ENCODE measurements at places on chromosomes 6 and 20.

- DNase-seq = no peak
These were observed 917 bp upstream of the TEAD3 start for GRCh38 chr6:35497571-35498421.

- DNase-seq = no peak
These were observed 918.0 kb downstream of the TFAP2A start for GRCh38 chr6:9496837-9497236.

GRCh38 chr6:38320358-38320757, 319.4 kb downstream of the BTBD9 start:
- no peak for DNase-seq

DNA sequence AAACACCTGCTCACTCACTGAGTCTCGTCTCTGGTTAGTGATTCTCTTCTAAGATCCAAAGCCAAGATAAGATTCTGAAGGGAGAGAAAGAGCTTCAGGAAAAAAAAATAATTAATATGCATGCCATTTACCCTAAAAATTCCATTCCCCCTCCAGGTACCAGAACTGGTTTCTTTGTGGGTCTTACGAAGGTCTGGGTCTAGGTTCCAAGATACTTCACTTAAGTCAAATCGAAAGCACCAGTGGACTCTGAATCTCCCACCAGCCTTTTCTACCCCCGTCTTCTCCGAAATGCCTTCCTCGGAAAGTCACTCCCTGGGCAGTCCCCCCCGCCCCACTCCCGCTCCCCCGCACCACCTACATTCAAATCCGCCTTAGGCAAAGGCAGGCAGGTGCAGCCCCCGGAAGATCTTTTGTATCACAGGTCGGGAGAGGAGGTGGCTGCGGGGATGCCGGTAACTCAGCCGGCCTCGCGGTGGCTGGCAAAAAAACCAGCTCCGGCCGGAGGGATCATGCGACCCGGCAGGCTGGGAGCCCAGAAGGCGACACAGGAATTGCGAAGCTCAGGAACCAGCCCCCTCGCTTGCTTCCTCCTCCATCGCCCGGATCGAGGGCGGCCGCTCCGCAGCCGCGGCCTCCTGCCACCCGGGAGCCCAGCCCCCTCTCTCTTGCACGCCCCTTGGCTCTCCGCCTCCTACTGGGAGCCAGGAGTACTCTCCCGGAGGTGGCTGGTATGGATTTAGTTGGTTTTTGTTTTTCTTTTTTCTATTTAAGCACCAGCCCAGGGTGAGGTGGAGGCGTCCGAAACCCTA, at the start of gene BCL2L1:
BCL2L1 (minus strand) TSS at position 612 of the 812 bp plus-strand sequence. CDS start 650 bp downstream, outside the sequence.
- peak; percentile 84 for DNase-seq

DNA sequence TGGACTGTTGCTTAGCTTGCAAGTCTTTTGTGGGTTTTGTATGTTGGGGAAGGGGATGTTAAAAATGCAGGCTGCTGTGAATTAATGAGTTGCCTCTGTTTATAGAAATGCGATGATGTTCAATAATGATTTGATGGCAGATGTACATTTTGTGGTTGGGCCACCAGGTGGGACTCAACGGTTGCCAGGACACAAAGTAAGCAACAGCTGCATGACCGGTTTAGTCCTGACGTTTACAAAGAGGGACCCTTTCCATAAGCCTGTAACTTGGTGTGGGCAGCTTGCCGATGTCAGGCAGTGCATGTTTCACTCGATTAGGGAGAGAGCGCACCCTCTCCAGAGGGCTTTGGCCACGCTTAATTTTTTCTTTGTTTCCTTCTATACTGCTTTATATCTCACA, 1.3 kb downstream of the BTBD3 start:
- no peak for DNase-seq

- no peak for DNase-seq
These were observed 14.1 kb upstream of the ZSCAN12 start for GRCh38 chr6:28413681-28414080.

DNA sequence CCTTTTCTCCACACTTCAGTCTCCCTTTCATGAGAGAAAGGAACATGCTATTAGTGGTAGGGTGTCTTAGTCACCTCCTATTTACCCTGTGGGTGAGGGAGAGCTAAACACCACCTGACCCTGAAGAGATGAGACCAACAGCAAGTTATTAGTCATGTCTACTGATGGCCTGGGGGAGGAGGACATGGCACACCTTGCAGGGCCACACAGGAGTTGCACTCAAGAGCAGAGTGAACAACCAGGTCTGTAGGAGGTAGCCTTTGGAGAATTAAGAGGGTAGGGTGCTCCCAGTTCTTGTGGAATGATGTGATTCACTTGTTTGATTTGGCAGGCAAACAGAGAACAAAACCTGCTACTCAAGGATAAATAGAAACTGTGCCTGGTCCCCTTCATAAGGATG, 82.7 kb upstream of the FABP7 start:
- DNase-seq = no peak

GRCh38 chr6:85473748-85474147, 23.9 kb downstream of the NT5E start:
- DNase-seq = no peak

DNA sequence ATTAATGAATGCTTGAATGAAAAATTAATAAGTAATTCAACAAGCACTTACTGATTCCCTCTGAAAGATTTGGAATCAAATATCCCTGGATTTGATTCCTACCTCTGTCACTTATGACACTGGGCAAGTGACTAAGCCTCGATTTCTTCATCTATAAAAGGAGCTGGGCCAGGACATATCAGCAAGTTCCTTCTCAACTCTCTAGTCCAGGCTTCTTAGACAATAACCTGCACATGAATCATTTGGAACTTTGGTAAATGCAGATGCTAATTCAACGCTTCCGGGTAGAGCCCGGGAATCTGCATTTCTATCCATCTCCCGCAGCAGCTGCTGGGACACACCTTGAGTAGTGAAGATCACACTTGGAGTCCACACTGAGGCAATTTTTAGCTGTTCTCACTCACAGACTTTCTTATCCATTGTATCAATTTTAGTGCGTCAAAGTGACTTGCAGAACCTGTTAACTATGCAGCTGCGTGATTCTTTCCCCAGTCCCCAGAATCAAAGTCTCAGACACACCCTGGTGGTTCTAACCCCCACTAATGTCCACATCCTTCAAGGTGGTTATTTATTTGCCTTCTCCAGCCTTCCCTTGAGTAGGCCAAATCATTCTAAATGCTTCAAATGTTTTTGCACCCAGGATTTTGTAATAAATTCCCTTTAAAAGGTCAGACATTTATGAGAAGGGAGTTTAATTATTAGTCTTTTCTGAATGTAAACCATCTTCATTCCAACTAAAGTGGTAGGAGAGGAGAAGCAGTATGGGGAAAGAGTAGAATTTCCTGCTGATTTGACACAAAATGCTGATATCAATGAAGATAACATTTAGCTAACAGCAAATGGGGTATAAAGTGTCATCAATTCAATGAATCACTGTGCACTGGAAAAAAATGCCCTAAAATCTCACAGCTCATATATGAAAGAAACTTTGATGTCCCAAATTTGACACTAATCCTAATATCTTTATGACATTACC, 26.0 kb upstream of the CCND3 start:
- no peak for DNase-seq

GRCh38 chr6:90846824-90847223, 260.0 kb upstream of the MAP3K7 start:
- no peak for DNase-seq

DNA sequence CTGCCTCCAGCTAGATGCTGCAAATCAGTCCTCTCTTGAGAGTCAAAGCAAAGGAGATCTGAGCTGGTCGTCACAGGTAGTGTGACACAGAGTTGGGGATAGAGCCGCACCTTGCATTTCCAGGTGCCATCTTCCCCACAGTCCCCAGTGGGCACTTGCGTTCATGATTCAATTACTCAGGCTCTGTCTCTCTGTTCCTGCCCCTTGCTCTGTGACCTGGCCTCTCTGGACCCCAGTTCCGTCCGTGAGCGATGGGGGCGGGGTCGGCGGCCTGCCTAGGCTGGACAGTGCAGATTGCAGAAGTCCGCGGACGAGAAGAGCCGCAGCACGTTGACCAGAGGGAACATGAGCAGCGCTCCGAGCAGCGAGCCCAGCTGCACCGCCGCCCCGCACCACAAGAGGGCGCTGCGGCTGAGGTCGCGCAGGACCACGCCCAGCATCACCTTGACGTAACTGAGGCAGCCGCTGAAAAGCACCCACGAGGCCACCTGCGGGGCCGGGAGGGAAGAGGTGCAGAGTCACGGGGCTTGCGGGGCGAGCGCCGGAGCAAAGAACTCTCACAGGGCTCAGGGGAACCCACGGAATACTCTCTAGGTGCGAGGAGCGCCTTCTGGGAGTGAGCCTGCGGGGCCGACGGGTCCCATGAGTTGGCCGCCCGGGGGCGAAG, 7.4 kb downstream of the SLC52A3 start:
- peak; percentile 15 for DNase-seq

DNA sequence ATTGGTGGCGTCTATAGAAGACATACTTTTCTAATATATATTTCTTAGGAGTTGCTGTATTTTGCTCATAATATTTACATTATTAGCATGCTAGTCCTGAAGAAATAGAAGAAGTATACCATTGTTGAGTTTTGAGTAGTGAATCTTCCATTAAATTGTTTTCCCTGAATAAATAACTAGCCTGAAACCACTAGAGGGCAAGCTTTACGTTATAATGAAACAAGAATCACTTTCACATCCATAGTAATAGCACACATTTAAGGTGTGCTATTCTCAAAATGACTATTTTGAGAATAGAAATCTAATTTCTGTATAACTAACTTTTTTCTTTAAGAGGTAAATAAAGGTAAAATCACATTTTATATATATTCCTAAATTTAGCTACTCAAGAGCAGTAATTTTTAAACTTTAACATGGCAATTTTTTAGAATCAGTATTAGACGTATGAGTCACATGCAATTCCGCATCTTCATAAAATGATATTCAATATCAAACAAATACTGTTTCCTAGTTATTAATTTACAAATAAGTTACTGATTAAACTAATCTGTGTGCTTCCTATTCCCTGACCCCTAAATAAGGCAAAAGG, 213.2 kb upstream of the MANEA start:
- no peak for DNase-seq

- peak; percentile 42 for DNase-seq
These were observed 27.9 kb upstream of the TMEM217 start for GRCh38 chr6:37285861-37286311.

- DNase-seq = no peak
These were observed 117.0 kb upstream of the EDN1 start for GRCh38 chr6:12173181-12173580.

- no peak for DNase-seq
These were observed 472 bp upstream of the PAQR8 start for GRCh38 chr6:52361414-52361944.

- DNase-seq = no peak
These were observed 169.8 kb downstream of the SAMD5 start for GRCh38 chr6:147678253-147678652.

DNA sequence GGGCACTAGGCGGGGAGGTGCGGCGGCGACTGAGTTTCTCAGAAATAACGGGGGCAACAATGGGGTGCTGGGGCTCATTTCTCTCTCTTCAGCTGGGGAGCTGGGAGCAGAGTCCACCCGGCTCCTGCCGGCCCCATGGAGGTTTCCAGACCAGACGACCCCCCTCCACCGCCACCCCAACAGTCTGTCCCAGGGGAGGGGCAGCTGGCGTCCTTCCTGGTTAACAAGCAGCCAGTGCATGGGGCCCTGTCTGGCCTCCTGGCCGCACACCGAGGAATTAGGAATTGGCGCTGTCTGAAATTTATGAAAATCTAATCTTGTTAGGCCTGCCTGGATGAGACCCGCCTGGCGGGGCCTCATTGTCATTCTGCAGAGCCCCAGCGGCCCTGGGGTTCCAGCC, 42.4 kb downstream of the PMEPA1 start:
- DNase-seq = no peak

DNA sequence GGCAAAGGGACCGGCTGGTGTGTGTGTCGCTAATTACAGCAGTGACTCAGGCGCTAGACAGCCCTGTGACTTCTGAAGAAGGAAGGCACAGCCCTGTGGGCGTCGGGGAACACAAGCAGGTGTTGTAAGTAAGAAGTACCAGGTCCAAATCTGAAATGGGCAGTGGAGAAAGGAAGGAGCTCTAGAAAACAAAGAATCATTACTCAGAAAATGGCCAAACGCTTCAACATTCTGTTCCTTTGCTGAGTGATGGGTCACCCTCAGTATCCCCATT, 106.8 kb downstream of the PXDC1 start:
- no peak for DNase-seq

DNA sequence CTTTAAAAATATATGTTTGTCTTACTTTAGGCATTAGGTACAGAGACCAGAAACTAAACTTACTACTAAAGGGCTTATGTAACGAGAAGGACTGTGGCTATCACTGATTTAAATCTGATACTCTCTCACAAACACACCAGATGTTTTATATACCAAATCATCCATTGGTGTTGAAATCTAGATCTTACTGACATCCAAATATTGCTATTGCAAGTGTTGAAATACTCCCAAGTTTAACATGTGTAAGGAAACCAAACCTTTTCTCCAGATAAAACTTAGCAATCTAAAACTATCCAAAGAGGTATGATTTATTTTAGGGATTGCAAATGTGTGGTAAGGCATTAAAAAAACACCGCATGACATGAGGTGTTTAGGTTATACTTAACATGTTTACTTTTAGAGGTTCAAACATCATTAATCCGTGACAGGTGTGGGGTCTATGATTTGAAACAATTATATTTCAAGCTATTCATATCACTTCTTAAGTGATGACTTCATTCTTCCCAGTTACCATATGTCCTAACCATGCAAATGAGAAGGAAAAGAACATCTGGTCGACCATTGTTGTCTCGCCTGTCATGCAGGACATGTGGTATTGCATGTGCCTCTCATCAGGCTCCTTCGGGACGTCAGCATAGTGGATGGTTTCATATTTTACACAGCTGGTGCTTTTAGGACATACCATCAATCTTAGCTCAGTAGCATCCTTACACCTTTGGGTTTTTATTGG, 168.3 kb upstream of the SPACA1 start:
- no peak for DNase-seq

DNA sequence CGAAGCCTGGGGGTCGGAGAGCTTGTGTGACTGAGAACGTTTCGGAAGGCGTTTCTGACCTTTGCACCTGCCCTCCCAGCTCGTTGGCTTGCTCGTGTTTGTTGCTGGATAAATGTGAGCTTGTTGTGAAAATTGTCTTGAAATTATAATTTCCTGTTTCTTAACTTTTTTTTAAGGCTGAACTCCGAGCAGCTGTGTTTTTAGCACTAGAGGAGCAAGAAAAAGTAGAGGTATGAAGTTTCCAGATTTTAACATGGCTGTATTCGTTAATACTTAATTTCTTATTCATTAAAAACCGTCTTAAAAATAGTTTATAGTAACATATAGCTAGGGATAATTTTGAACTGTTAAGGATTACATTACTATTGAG, 672 bp downstream of the CEP43 start:
- no peak for DNase-seq

GRCh38 chr6:18317850-18318249, 53.5 kb upstream of the DEK start:
- DNase-seq = no peak
